Naive B cell (primary cell): ENCODE measurements at places on chromosomes 6 and 20.

GRCh38 chr6:106085692-106085983, 498 bp upstream of the PRDM1 start:
- peak overlapping the region; percentile 91 for H3K4me3 ChIP-seq
- peak overlapping the region; percentile 87 for H3K27ac ChIP-seq
- peaks cover 18% of the 10 kb centered on the region for H3K27me3 ChIP-seq
- peaks cover 48% of the 10 kb centered on the region for H3K4me1 ChIP-seq
- peaks cover 4% of the 10 kb centered on the region for H3K36me3 ChIP-seq

DNA sequence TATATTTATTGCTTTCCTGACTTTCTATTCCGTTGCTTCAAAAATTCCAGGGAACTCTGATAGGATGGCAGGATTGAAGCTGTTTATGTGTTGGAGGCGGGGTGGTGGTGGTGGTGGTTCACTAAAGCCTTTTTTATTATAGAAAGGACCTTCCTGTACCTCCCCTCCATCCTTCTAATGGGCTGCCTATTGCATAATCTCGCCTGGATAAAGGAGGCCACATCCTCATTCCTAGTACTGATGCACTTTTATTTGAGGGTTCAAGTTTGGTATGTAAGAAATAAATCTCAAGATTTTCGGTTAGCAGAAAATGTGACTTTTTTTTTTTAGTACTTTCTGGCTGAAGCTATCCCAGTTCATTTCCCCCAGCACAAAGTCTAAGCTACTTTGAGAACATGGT, 18.7 kb upstream of the CTAGE9 start:
- H3K4me1 ChIP-seq, result no peaks in the 10 kb centered on the region
- H3K27me3 ChIP-seq, result no peaks in the 10 kb centered on the region
- DNase-seq, result no peak
- H3K36me3 ChIP-seq, result peaks cover 7% of the 10 kb centered on the region

DNA sequence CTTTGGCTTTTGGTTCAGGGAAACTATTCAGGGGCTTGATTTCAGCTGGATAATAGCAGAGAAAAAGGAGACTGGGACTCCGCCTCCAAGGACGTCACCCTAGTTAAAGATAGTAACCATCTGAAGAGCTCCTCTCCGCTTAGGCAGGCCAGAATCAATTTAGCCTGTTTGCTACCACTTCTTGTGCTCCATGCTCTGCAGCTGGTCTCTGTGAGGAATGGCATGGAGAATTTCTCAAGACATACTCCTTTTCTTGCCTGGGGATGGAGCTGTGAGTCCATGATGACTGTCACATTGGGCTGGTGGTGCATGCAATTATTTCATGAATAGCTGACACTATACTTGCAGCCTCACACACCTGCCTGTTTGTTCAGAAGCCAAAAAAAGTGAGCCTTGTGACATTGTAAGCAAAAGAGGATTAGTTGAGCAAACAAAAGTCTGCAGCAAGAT, 61.4 kb downstream of the TXLNB start:
- H3K4me3 ChIP-seq, result no peak overlapping the region
- H3K36me3 ChIP-seq, result peaks cover 4% of the 10 kb centered on the region
- no peaks in the 10 kb centered on the region for H3K27me3 ChIP-seq

DNA sequence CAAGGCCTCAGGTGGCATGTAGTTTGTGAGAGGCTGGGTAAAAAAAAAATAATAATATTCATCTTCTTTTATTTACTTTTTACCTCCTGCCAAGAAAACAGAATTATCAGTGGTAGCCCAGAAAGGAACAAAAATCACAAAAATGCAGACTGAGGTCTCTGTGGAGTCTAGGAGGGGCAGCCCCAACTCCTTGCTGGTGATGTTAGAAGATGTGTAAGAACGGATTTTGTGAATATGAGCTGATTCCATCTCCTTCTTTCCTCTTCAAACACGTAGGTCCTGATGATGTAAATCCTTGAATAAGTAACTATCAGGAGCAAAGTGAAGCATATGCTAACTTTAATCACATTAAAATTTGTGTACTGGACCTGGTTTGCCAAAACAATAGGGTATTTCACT, 226.8 kb downstream of the EYA4 start:
- H3K27ac ChIP-seq, result no peak overlapping the region
- no peak overlapping the region for H3K4me3 ChIP-seq
- H3K4me1 ChIP-seq, result no peaks in the 10 kb centered on the region
- no peaks in the 10 kb centered on the region for H3K36me3 ChIP-seq
- no peak for DNase-seq
